Heart left ventricle (tissue), 16 donors: ENCODE measurements at places on chromosomes 2 and 18. TPM values are rescaled to one million over a fixed set of nuclear protein-coding genes. Genes with fewer than 3 reads are reported as not detected.

FOXI3 gene
- total RNA-seq = not detected

DNA sequence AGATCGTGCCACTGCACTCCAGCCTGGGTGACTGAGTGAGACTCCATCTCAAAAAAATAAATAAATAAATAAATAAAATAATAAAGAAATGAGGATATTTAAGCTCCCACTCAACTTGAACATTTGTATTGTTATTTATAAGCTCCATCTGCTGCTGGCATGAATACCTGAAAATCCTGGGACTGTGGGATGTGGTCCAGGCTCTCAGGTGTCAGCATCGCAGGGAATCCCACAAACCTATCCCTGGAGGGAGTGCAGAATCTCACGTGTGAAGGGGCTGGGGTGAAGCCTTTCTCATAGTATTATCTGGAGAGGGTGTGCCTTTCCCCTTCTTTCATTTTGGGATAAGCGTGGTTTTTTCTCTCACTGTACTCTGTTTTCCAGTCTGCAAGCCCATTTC lies 47.4 kb upstream of the POLE4 start:
- no peak overlapping the region for H3K27ac ChIP-seq
- H3K27me3 ChIP-seq = peaks cover 10% of the 10 kb centered on the region
- no peak overlapping the region for H3K4me3 ChIP-seq
- H3K36me3 ChIP-seq = no peaks in the 10 kb centered on the region
- DNase-seq = no peak

GRCh38 chr2:39741871-39742270 lies 37.2 kb downstream of the THUMPD2 start:
- DNase-seq = no peak
- no peak overlapping the region for H3K27ac ChIP-seq
- no peaks in the 10 kb centered on the region for H3K27me3 ChIP-seq
- no peaks in the 10 kb centered on the region for H3K4me1 ChIP-seq
- H3K4me3 ChIP-seq = no peak overlapping the region
- H3K36me3 ChIP-seq = peaks cover 27% of the 10 kb centered on the region

GRCh38 chr2:188848887-188849435 lies 125.2 kb upstream of the COL3A1 start:
- H3K27me3 ChIP-seq = no peaks in the 10 kb centered on the region
- H3K36me3 ChIP-seq = no peaks in the 10 kb centered on the region

DNA sequence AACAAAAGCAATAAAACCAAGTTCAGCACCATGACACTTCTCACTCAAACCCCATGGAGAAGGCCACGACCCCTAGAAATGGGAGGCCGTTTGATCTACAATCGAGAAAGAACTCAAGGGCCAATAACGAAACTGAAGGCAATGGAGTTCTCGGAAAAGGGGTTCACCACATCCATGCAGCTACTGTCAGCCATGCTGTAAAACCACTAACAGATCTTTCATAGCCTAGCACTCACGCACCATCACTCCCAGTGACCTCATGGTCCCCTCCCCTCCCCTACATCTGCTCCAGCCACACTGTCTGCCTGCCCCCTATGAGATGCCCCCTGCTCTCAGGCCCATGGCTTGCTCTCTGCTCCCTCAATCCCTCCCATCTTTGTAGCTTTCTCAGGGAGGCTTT lies 135.3 kb downstream of the TMEM163 start:
- DNase-seq = no peak
- H3K27me3 ChIP-seq = no peaks in the 10 kb centered on the region
- no peaks in the 10 kb centered on the region for H3K4me1 ChIP-seq
- H3K36me3 ChIP-seq = no peaks in the 10 kb centered on the region
- H3K4me3 ChIP-seq = no peak overlapping the region
- no peak overlapping the region for H3K27ac ChIP-seq

- H3K36me3 ChIP-seq = no peaks in the 10 kb centered on the region
- no peaks in the 10 kb centered on the region for H3K27me3 ChIP-seq
- H3K4me1 ChIP-seq = peaks cover 2% of the 10 kb centered on the region
Observed at GRCh38 chr2:134079373-134079772, 174.5 kb upstream of the MGAT5 start.

DNA sequence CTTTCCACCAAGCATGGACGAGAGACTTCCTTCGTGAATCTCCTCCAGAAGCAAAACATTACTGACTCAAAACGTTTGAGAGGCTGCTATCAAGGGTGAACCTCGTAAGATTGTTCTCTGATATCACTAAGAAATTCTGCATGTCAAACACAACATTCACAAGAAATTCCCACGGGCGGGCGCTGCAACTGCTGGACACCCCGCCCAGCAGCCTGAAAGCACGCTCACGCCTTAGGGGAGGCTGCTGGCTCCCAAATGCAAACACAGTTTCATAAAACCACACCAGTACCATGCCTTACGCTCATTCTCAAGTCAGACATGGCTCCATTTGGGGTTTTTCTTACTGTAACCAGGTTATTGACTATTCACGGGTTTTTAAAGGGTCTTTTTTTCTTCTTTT lies 39.0 kb downstream of the MBP start:
- no peak for DNase-seq
- H3K27me3 ChIP-seq = no peaks in the 10 kb centered on the region
- H3K27ac ChIP-seq = no peak overlapping the region
- H3K36me3 ChIP-seq = no peaks in the 10 kb centered on the region
- H3K4me1 ChIP-seq = no peaks in the 10 kb centered on the region

CCBE1 gene
- 3.7 TPM for total RNA-seq

MC2R gene
- not detected for total RNA-seq
